M059J (cell line): ENCODE measurements at places on chromosomes 11 and 22. TPM values are rescaled to one million over a fixed set of nuclear protein-coding genes. Genes with fewer than 3 reads are reported as not detected.
A peak's percentile ranks its signal among the peaks of the same experiment; 100 is the strongest.

The PHOX2A gene
- total RNA-seq = not detected in 2 replicates

The TNNT3 gene
- not detected in 2 replicates for total RNA-seq

GRCh38 chr11:72782081-72782920 is 11.5 kb downstream of the STARD10 start:
- no peak for DNase-seq

- DNase-seq = peak; percentile 71
Measured at GRCh38 chr11:8826139-8826786, 84.7 kb upstream of the AKIP1 start.

GRCh38 chr11:107182978-107183377 is 164.7 kb upstream of the GUCY1A2 start:
- peak; percentile 32 for DNase-seq

DNA sequence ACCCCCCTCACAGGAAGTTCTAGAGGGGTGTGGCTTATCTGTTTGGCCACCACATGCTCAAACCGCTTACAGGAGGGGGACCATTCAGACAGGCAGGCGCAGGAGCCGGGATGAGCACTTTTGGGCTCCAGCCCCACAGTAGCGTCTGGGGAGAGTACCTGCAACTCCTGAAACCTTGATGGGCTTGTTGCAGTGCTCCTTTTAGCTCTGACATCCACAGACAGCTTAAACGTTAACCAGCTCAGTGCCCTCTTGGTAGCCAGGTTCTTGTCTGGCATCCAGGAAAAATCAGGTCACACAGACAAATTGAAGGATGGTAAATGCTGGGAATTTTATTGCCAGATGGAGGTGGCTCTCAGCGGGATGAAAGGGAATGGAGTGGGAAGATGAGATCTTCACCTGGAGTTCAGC is 326.3 kb downstream of the ETS1 start:
- DNase-seq = no peak

- DNase-seq = no peak
Measured at GRCh38 chr22:21948824-21949568, 3.7 kb downstream of the PPM1F start.

DNA sequence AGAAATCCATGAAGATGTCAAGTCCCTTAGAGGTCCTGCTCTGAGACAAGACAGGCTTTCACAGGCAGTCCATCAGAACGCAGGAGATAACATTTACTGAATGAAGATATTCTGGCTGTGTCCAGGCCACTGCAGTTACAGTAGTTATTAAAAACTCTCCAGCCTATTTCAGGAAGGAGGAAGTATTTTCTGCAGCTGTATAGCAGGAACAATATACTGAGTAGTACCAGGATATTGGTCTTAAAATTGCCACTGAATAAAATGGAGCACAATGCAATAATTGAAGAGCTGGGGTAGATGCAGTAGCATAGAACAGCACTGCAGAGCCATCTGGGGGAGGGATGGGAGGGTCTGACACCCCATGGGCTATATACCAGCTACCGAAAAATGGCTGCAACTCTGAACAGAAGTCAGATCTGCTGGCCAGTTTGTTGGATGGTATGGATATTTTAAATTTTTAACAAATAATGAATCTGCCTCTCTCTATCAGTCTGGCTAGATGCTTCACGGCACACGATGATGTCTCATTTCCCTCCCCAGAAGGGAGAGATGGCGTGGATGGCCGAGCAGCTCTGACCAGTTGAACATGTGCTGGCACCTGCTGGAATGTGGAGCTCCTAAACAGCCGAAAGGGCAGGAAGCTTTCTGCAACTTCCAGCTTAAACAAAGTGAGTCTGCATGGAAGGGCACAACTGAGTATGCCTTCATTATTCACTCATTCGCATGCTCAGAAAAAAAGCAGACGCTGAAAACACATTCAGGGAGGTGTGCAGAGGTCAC is 342.1 kb upstream of the SYN3 start:
- DNase-seq = no peak

DNA sequence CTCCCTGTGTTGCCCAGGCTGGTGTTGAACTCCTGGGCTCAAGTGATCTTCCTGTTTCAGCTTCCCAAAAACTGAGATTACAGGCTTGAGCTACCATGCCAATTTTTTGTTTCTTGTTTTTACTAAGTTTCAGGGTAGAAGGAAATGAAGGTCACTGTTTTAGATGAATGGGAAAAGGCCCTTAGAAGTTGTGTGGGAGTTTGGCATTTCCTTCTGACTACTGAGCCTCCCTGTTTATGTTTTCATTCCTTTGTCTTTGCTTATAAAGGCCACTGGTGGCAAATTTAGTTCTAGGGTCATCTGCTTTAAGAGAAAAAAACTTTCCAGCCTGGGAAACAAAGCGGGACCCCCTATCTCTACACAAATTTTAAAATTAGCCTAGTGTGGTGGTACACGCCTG is 22.1 kb downstream of the SRPRA start:
- DNase-seq = no peak

GRCh38 chr11:47215366-47215910 is 664 bp downstream of the DDB2 start:
- no peak for DNase-seq

- DNase-seq = no peak
Measured at GRCh38 chr11:123408619-123409455, 21.2 kb upstream of the GRAMD1B start.

DNA sequence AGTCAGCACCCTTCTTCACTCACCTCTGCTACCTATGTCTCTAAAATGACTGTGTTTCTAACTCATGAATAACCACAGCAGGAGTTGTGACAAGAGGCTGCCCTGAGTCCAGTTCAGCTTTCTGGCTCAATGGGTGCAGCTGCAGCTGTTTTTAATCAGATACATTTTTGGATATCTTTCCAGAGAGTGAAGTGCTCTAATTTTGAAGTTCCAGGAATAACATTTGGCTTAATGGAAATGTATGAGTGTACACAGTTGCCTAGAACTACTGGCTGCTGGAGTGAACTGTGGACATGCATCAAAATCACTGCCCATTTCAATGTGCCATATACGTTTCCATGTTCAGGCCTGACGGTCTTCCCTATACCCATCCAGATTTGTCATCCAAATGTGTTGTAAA is 769.5 kb upstream of the ANO3 start:
- no peak for DNase-seq

DNA sequence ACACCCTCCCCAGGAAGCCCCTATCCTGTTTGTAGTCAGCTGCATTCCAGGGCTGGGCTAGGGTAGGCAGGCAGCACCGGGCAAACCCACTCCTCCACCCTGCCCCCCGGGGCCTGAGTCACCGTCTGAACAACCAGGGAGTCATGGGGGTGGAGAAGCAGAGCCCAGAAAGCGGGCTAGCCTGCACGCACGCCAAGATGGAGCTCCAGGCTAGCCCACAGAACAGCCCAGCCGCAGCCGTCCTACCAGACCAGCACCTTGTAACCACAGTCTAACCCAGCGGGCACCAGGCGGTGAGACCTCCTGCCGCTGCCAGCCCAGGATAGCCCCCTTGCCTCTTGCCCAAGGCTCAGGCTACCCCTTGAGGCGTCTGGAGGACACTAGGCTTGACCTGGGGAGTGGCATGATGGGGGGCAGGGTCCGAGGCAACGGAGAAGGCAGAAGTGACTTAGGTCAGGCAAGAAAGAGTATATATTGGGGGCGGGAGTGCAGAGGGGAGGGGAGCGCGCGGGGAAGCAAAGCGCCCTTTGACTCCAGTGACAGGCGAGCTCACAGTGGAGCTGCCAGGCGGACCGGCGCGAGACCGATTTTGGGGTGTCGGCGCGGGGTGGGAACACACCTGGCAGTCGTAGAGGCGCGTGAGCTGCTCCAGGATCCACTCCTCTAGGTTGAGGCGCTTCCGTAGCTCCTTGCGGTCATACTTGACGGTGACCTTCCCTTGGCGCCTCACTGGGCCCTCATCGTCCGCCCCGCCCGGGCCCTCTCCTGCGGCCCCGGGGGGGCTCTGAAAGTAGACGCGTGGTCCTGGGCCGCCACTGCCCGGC is 734 bp downstream of the PPP1R14B start:
- DNase-seq = peak; percentile 99

GRCh38 chr11:2472428-2473186 is 27.8 kb downstream of the KCNQ1 start:
- no peak for DNase-seq

GRCh38 chr22:22031183-22031945 is 48.8 kb upstream of the TOP3B start:
- DNase-seq = no peak
